ENCODE measurements at places on chromosomes 5 and 9.

- DNase-seq, result no peak
These were observed 33.8 kb upstream of the PTGS1 start for GRCh38 chr9:122336866-122337555.

- DNase-seq, result no peak
These were observed 79.8 kb upstream of the MELK start for GRCh38 chr9:36492865-36493264.

DNA sequence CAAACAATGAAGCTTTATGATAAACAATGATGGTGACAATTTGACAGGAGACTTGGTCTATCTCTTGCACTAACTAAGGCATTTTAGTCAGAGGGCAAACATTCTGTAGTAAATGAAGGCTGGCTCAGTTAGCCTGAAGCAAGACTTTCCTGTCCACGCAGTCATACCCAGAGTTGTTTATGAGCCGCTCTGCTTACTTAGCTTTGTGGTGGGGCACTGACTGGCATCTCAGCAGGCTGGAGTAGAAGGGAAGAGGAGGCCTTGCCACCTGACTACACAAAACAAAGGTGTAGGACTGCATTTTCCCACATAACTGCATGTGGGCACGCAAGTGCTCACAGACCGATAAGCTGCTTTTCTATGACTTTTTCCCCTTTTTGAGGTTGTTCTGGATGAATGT is 133.7 kb upstream of the EPB41L4A start:
- no peak for DNase-seq

GRCh38 chr5:1119312-1119831 is 7.5 kb upstream of the SLC12A7 start:
- DNase-seq, result no peak

DNA sequence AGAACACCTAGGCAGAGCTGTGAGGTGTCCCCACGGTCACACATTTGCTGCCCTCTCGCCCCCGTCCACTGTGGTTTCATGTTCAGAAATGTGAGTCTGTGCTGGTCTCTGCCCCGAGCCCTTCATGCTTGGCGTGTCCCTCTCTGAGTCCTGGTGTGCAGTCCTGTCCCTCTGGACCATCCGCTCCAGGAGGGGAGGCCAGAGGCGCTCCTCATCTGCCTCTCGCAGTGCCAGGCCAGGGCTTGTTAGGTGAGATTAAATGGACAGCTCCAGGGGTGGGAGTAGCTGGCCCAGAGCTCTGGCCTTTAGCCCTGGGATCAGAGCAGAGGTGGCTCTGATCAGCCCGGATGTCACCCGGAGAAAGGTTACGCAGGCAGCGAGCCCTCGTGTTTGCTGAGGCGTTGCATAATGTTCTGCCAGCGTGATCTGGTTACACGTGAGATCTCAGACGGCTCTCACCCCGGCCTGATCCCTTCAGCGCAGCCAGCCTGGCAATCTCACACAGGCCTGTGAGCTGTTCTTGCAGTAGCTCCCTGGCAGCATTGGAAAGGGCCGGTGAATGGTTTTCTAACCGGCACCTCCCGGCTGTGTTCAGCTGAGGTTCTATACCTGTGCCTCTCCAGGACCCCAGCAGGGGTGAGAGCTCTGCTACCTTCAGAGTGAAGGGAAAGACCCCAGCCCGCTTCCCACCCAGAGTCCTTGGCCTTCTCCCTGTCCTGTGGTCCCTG is 24.5 kb downstream of the PTGES2 start:
- DNase-seq, result no peak

Measured in fibroblast of upper back skin (primary cell).